SHP77 treated with DMSO at 0.1 percent for 48 hours (cell line): ENCODE measurements at places on chromosomes 6 and 20.
A peak's percentile ranks its signal among the peaks of the same experiment; 100 is the strongest.

GRCh38 chr20:4673371-4674001 lies 48.2 kb upstream of the PRND start:
- no peak for DNase-seq

GRCh38 chr6:102736941-102737368 lies 1343.4 kb downstream of the GRIK2 start:
- DNase-seq = no peak

- DNase-seq = no peak
These were observed 349.2 kb downstream of the TPBG start for GRCh38 chr6:82712826-82713225.

DNA sequence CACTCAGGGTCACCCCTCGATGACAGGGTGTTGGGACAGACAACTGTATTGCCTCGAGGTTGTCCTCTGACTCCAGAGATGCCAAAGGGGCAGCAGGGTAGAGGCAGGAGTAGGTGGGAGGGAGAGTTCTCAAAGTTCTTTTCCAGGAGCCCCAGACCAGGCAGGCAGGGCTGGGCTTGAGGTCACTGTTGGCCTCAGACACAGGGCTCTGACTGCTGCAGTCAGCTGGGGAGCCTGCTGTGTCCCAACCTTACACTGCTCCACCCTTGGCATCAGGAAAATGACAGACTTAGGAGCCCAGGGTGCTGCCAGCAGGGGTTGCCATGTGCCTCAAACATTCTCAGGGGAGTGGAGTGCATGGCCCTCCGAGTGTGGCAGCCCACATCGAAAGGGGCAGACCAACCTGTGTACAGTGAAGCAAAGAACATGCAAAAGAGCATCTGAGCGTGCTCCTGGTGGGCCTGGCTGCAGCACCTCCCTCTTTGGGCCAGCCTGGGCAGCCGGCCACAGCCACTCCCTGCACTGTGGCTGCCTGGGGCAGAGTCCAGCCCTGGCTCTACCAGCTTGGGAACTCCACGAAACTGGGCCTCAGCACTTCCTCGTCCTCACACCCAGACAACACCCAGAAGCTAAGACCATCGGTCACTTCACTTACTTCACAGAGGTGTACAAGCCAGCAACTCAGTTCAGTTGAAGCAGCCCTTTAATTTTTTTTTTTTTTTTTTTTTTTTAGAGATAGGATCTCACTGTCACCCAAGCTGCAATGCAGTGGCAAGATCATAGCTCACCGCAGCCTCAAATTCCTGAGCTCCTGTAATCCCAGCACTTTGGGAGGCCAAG lies 24.0 kb downstream of the C6orf132 start:
- DNase-seq = no peak

DNA sequence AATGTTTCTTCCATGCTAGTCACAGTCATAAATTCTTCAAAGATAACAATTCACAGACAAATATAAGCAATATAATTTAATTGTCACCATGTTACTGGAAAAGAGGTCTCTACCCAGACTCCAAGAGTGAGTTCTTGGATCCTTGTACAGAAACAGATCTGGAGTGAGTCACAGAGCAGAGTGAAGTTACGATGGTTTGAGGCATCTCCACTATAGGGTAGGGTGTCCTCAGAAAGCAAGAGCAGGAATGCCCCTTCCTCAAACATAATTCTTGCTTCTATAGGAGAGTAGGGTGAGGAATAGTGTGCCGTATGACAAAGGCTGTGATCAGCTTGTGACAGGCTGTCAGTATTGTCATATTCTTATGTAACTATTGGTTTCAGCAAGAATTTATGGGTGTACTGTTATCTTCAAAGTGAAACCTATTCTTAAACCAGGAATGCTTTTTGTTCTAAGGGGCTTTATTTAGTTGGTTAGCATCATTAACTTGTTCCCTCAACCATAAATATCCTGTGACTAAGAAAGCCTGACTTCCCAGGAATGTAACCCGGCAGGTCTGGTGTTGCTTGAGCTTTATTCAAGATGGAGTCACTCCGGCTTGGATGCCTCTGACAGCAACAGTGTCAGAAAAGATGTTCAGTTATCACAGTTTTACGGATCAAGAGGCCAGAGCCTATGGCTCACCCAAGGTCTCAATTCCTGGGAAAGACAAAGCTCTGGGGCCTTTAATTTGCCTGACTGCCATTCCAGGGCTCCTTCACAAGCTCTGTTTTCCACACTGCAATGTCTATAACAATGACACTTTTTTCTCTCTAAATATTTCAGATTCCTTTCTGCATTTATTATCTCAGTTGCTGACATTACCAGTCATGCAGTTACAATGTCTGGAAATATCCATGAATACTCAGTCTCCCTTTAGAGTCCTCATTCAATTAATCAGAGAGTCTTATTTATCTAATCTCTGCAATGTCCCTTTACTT lies 298.6 kb downstream of the C6orf118 start:
- DNase-seq = no peak

GRCh38 chr20:12023194-12023795 lies 105.6 kb downstream of the BTBD3 start:
- no peak for DNase-seq

GRCh38 chr20:1810926-1811620 lies 84.1 kb upstream of the SIRPA start:
- DNase-seq = no peak

DNA sequence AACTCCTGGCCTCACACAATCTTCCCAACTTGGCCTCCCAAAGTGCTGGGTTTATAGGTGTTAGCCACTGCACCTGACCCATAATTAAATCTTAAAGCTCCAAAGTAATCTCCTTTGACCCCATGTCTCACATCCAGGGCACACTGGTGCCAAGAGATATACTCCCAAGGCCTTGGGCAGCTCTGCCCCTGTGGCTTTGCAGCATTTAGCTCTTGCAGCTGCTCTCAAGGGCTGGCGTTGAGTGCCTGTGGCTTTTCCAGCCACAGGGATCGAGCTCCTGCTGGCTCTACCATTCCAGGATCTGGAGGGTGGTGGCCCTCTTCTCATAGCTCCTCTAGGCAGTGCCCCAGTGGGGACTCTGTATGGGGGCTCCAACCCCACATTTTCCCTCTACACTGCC lies 49.3 kb upstream of the CD2AP start:
- no peak for DNase-seq

DNA sequence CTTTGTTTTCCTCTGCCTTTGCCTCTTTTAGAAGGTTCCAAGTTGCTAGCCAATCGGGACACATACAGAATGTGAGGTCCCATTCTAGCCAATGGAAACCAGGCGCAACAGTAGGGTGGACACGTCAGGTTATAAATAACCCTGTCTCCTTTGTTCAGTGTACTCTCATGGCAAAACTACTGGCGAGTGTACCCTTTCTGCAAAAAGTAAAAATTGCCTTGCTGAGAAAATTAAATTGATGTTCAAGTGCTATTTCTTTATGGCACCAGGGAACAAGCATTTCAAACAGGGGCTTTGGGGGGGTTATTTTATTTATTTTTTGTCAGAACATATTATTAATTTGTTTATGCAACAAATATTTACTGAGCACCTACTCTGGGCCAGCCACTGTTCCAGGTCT lies 123.6 kb upstream of the SRSF6 start:
- no peak for DNase-seq

GRCh38 chr6:3518356-3519190 lies 61.7 kb upstream of the SLC22A23 start:
- DNase-seq = peak; percentile 39

DNA sequence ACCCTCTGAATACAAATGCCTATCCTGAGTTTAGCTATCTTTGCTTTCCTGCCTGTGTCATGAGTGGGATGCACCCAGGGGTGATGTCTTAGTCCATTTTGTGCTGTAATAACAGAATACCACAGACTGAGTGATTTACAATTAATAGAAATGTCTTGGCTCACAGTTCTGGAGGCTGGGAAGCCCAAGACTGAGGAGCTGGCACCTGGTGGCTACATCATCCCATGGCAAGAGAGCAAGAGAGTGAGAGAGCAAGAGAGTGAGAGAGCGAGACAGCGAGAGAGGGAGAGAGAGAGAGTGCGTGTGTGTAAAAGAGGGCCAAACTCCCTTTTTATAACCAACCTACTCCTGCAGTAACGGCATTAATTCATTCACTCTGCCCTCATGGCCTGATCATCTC lies 76.8 kb downstream of the PRDM1 start:
- DNase-seq = no peak

DNA sequence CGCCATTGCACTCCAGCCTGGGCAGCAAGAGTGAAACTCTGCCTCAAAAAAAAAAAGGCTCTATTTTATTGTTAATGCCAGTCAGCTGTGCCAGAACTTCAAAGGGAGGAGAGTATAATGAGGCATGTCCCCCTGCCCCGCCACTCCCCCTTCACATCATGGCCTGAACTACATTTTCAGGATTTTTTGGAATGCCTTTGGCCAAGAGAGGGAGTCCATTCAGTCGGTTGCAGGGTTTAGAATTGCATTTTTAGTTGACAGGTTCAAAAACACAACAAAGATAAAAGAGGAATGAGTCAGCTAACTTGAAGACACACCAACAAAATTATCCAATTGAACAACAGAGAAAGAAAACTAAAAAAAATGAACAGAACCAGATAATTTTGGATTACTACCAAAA lies 59.1 kb downstream of the CEP43 start:
- no peak for DNase-seq

- DNase-seq = peak; percentile 72
These were observed 696 bp upstream of the SUPT3H start for GRCh38 chr6:45378334-45378926.

DNA sequence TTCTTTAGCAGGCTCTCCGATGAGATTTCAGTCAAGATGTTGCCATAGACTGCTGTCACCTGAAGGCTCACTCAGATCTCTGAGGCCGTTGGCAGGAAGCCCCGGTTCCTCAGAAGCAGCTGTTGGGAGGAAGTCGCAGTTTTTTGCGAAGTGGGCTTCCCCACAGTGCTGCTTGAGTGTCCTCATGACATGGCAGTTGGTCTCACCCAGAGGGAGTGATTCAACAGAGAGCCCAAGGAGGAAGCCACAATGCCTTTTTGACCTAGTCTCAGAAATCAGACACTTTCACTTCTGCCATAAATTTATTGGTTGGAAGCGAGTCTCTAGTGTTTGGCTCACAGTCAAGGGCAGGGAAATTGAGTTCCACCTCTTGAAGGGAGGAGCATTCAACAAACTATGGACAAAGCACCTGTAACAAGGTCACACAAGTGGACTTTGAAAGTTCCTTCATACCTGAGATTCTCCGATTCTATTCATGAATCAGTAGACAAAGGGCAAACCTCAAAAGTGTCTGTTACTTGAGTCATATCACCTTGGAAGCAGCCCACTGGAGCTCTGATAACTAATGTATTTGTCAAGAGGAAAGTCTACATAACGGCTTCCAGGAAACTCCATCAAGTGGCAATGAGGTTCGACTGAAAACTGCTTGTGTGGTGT lies 208.3 kb downstream of the TASP1 start:
- no peak for DNase-seq

GRCh38 chr6:112481211-112481610 lies 134.1 kb downstream of the RFPL4B start:
- DNase-seq = no peak

DNA sequence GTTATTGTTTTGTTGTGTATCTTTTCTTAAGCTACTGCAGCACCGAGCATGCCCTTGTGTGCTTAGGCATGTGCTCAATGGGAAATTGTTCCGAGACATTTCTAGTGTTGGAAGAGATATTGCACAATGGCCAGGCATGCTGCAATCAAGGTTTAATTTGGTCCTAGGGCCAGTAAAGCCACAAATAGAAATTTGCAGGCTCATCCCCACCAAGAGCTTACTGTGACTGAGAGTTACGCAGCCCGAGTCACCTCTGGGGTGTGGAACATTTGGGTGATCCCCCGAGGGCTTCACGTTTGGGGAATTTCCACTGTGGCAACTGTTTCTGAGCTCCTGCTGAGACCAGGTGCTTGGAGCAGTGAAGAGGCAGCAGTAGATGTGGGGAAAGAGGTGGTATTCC lies 65.8 kb downstream of the ADTRP start:
- DNase-seq = no peak

DNA sequence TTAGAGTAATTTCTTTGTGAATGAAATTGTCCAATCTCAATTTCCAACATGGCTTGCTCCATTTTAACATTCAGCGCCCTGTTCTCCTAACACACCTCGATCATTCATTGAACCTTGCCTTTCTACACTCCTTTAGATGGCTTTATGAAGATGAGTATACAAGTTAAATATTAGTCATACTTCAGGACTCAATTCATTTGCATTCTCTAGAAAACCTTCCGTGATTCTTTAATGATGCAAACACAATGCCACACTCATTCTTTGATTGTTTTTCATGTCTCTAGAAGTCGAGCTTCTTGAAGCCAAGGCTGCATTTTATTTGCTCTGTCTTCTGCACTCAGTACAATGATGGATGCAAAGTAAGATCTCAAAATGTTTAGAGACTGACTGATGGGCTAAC lies 641.2 kb downstream of the DOK5 start:
- DNase-seq = no peak
